SW 1271 (cell line): ENCODE measurements at places on chromosomes 2 and 18.
A peak's percentile ranks its signal among the peaks of the same experiment; 100 is the strongest.

DNA sequence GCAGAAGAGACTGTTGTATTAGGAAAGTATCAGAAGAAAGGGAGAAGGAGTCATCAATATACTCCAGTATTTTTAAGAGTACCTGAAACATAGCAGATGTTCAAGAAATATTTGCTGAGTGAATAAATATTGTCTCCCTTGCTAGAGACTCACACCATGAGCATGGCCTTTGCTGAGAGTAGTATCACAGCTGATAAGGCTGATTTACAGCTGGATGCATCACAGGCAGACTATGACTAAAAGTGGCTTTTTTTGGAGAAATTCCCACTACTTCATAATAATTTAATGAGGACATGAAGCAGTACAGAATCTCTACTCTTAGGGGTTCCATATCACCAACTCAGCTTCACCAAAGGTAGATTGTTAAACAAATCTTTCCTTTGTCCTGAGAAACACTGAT, 373.3 kb downstream of the RBM43 start:
- DNase-seq, result no peak

DNA sequence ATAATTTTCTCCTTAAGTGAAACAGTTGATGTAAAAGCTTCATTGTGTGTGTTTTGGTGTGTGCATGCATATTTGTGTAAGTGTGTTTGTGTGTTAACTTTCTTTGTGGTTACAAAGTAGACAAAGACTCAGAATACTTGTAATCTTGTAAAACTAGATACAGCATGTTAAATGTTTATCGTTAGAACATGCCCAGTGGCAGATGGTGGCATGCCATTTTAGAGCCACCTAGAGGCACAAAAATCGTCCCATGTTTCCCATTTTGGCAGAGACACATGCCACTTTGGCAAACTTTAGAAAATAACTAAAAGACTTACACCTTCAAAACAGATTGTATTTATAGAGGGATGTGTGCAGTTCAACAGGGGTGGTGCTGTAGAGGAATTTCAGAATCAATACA, 224.1 kb downstream of the LRP1B start:
- DNase-seq, result no peak

- no peak for DNase-seq
Measured at GRCh38 chr2:146388757-146389156, 1456.1 kb upstream of the ACVR2A start.

GRCh38 chr2:135050132-135050531, 2.0 kb upstream of the RAB3GAP1 start:
- no peak for DNase-seq

DNA sequence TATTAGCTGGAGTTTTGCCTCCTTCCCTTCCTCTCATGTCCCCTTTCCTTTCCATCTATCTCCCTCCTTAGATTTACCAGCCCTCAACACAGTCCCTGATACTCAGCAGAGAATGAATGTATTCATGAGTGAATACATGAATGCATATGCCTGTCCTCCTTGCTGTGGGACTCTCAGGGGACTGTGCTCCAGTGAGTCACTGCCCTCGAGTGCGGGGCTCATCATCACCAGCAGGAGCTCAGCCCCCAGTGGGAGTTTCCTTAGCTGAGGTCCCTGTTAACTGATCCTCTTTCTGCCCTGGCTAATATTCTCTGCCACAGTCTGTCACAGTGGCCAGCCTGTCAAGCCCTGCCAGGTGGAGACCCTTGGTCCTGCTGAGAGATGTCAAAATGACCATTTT, 104.9 kb upstream of the LHCGR start:
- no peak for DNase-seq

DNA sequence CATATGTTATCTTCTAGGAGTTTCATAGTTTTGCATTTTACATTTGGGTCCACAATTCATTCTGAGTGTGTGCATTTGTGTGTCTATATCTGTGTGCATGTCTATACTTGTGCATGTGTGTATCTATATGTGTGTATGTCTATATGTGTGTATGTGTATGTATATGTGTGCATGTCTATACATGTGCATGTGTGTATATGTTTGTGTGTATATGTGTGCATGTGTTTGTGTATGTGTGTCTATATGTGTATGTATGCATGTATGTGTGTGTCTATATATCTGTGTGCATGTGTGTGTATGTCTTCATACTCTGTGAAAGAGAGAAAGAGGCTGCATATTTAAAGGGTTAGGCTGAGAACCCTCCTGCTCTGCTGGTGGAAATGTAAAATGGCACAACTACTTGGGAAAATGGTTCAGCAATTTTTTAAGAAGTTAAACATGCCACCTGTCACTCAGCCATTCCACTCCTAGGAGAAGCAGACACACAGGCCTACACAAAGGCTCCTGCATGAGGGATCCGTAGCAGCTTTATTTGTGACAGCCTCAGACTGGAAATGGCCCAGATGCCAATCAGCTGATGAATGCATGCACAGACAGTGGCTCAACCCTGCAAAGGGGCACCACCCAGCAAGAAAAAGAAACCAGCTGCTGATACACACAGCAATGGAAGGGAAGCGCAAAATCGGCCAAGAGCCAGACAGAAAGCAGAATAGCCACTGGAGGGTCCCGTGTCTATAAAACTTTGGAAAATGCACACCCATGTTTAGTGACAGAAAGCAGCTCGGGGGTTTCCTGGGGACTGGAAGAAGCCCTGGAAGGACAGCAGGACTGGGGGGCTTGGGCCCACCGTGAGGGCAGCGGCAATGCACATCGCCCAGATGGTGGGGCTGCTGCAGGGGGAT, 146.8 kb downstream of the SEPTIN10 start:
- DNase-seq, result peak; percentile 71

DNA sequence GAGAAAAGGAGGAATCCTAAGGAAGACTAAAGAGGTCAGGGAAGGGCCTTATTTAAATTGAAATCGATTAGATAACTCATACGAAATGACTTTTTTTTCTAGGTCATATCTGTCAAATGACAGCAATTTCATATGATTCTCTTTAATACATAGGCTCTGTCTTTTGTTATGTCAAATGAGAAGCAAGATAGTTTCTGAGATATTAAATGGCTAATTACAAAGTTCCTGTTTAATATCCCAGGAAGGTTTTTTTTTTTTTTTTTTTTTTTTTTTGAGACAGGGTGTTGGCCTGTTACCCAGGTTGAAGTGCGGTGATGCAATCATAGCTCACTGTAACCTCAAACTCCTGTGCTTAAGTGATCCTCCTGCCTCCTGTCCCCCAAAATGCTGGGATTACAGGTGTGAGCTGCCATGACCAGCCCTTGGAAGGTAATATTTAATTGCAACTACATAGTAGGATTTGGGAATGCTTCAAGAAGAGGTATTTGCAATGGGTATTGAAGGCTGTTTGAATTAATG, 48.0 kb upstream of the RMND5A start:
- DNase-seq, result no peak

DNA sequence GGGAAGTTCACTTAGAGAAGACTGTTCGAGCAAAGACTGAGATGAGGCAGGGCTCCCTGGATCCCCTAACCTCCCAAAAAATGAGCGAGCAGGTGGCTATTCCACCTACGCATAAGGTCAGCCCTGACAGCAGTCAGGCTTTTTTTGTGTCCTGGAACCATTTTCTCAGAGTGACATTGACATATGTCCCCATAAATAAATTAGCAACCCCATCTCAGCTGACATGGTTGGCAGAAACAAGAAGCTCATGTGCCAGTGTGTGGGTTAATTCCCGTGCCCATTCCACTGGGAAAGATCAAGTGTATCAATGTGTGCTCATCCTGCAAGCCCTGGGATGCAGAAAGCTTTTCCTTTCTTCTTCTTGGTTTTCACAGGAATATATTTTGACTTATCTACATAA, 740.4 kb upstream of the CELF4 start:
- DNase-seq, result no peak

DNA sequence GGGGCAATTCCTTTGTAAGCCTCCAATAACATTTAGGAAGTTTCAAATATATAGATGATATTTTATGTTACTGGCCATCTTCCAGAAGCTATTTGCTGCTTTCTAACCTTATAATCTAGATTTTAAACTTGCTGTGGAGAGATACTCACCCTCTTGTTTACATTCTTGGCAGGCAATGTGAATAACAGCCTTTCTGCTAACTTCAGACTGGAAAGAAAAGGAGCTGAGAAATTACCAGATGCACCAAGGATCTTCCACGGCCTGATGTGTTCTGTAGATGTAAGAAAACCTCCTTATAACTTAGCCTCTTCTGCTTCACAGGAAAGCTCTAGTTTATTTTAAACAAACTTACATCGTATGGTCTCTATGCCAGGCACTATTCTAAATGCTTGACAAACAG, 16.7 kb downstream of the REG1B start:
- DNase-seq, result no peak

DNA sequence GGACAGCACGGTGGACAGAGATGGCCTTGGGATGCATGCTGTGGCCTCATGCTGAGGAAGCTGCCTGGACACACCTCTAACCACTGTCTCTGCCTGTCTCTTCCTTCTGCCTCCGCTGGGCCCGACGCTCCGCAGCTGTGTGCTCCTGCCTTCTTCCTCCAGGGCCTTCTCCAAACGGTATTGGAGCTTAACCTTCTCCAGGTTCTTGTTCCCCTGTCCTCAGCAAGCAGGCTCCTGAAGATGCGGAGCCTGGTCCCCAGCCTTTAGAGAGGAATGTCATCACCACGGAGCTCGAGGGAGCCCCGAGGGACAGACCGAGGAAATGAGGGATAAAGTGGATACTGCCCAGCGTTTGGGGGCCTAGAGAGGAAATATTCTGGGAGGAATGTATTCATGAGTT, 155.1 kb downstream of the DYSF start:
- no peak for DNase-seq

DNA sequence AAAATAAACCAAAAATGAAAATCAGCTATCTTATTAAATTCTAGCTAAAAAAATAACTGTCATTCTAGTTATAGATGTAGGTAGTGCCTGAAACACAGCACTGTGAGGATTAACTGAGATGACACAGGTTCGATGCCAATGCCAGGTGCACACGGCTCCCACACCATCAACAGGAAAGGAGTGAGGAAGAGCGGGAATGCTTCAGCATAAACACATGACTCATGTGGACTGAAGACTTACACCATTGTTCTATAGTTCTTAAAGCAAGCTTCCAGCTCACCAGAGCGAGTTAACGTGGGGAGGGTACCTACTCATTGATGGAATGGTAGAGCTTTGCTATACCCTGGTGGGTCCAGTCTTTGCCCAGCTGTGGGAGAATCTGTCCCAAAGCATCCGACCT, 76.7 kb downstream of the EMILIN2 start:
- DNase-seq, result no peak

DNA sequence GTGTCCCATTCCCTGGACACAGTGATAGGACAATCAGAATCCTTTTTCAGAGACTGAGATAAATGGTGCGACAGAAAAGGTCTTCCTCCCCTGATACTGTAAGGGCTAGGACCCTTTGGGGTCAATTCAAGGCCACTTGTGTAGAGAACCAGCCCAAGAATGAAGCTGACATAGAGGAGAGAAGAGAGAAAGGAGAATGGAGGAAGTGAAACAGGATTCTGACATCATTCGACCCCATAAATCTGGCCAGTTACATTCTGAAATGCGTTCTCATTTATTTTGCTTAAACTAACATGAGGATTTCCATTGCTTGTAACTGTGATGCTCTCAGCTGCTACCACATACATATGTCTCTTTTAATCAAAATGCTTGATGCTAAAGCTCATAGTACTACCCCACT, 148.1 kb downstream of the TMEM163 start:
- no peak for DNase-seq

DNA sequence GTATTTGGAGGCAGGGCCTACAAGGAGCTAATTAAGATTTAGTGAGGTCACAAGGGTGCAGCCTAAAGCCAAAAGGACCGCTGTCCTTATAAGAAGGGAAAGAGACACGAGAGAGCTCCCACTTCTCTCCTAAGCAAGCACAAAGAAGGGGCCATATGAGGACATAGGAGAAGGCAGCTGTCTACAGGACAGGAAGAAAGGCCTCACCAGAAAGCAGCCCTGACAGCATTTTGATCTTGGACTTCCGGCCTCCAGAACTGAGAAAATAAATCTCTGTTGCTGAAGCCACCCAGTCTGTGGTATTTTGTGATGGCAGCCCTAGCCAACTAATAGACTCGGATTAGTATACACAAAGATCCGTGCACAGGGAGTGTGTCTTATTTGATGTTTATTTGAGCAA, 139.7 kb downstream of the B3GNT2 start:
- DNase-seq, result no peak

DNA sequence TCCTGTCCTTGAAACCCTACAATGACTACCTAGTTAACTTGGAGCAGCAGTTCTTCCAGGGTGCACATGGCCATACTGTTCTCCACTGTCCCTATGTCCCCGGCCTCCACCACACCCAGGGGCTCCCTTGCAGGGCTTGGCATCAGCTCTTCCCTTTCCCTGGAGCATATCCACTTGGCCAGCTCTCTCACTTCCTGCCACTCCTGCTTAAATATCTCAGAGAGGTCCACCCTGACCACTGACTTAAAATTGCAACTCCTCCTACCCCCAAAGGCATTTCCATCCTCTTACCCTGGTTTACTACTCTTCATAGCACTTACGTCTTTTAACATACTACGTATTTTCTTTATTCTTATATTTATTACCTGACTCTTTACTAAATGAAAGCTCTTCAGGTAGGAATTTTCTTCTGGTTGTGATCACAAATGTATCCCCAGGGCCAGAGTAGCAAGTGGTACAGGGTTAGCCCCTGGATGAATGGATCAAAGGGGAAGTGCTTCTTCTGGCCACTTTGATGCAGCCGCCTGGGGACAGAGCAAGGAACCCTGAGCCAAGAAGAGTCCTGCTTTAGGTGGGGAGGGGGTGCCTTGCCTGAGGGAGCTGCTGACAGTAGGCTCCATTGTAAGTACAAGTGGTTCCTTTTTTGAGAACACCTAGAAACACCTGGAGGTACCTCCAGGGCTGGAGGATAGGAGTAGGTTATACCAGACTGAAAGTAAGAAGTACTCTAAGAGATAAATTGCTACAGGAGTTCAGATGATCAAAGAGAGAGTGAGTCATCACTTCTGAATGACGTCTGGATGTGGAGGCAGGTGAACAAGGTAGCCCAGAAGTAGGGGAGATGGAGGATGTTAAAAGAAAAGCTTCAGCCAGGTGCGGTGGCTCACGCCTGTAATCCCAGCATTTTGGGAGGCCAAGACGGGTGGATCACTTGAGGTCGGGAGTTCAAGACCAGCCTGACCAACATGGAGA, 82.2 kb downstream of the SOCS6 start:
- no peak for DNase-seq

DNA sequence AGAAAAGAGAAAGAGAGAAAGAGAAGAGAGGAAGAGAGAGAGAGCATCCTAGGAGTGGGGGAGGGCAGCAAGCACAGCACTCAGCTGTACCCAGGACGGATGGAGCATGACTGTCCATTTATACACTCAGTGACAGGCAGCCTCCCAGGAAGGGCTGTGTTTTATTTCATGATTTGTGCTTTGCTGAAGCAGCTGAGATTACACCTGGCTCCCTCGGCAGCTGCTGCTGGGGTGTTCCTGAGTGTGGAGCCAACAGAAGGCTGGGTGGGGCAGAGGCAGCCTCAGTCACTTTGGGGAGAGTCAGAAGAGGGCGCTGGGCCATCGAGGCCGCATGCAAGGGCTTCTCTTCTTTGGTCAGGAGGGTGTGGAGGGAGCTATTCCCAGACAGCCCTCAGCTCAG, 47.8 kb upstream of the TEX51 start:
- DNase-seq, result no peak

GRCh38 chr18:39062426-39062825, 1496.8 kb upstream of the CELF4 start:
- no peak for DNase-seq

- DNase-seq, result no peak
Measured at GRCh38 chr2:239911641-239912071, 113.5 kb downstream of the NDUFA10 start.

- no peak for DNase-seq
Measured at GRCh38 chr2:218228366-218229090, 11.5 kb downstream of the ARPC2 start.
